Stimulated activated CD4-positive, alpha-beta T cell treated with anti-CD3 and anti-CD28 coated beads, Interleukin-15, amount 100 ng/mL, for 48 hours (primary cell): ENCODE measurements at places on chromosomes 6 and 20.

GRCh38 chr6:3230256-3230882 lies 2.9 kb upstream of the TUBB2B start:
- no peak for DNase-seq

- no peak for DNase-seq
Measured at GRCh38 chr6:136736281-136736960, 55.9 kb downstream of the MAP3K5 start.

GRCh38 chr20:23178806-23179205 lies 92.7 kb upstream of the CD93 start:
- DNase-seq: no peak

- no peak for DNase-seq
Measured at GRCh38 chr6:25249133-25249532, 30.0 kb upstream of the CARMIL1 start.

GRCh38 chr6:16056263-16056870 lies 72.5 kb upstream of the MYLIP start:
- DNase-seq: no peak

- DNase-seq: no peak
Measured at GRCh38 chr20:11323816-11324215, 593.9 kb upstream of the BTBD3 start.

GRCh38 chr20:41213150-41213820 lies 75.9 kb downstream of the PLCG1 start:
- no peak for DNase-seq

DNA sequence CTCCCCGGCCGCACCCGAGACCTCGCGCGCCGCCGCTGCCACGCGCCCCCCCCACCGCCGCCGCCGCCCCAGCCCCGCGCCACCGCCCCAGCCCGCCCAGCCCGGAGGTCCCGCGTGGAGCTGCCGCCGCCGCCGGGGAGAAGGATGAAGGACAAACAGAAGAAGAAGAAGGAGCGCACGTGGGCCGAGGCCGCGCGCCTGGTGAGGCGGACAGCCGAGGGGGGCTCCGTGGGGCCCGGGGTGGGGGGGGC lies 426 bp downstream of the ASXL1 start:
- DNase-seq: no peak

DNA sequence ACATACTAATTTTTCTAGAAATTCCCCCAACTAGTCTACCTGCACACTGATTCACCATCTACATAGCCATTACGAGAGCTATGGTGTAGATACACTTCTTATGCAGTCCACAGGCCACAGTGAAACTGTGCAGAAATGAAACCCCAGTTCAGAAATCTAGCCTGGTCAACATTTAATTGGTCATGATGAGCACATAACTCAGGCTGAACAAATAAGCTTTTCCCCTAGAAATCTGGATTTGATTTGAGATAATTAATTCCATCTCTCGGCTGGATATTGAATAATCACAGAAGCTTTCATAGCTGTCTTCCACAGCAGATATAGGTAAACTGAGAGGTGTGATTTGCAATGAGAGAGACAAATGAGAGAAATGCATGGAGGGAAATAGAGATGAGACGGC lies 22.6 kb upstream of the TINAG start:
- no peak for DNase-seq

GRCh38 chr6:160088069-160088783 lies 33.4 kb upstream of the SLC22A1 start:
- no peak for DNase-seq

GRCh38 chr6:130259557-130259956 lies 36.8 kb upstream of the SAMD3 start:
- DNase-seq: no peak

DNA sequence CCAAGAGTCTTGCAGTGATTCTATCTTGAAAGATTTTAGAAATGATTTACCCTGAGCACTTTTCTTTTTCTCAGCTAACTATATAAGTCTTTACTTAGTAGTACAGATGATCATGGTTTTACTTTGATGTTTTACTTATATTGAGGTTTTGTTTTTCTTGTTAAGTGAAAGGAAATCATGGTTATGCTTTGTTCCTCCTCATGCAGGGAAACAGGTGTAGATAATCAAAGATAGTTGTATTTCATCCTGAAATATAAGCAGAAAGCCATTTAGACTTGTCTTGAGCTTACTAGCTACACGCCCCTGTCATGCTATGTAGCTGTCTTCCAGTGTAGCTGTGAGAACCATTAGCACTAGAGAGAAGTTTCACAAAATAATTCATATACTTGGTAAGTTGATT lies 113.9 kb downstream of the HIVEP1 start:
- DNase-seq: no peak

- DNase-seq: no peak
Measured at GRCh38 chr6:163181666-163182180, 232.8 kb upstream of the QKI start.

DNA sequence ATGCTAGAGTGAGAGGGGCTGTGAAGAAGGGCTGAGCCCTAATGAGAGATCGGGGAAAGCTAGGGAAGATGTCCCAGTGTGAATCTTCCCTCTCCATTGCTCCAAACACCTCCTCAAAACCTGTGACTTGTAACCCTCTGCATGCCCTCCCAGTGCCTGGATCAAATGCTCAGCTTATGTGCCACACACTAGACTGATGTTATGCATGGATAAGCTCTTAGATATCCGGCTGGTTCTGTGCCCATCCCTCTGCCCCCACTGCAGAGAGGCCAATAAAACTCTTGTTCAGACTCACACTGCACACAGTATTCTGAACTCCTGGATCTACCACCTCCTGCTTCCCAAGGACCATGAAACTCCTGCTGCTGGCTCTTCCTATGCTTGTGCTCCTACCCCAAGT lies at the start of gene DEFB118:
TSS of gene DEFB118 (plus strand) at position 301 of the 400 bp plus-strand sequence. CDS start at position 351, 50 bp downstream.
- no peak for DNase-seq

GRCh38 chr6:92150553-92150952 lies 1268.8 kb downstream of the EPHA7 start:
- DNase-seq: no peak

GRCh38 chr6:16040628-16040974 lies 88.3 kb upstream of the MYLIP start:
- no peak for DNase-seq

GRCh38 chr6:25196464-25196863 lies 82.7 kb upstream of the CARMIL1 start:
- DNase-seq: no peak

DNA sequence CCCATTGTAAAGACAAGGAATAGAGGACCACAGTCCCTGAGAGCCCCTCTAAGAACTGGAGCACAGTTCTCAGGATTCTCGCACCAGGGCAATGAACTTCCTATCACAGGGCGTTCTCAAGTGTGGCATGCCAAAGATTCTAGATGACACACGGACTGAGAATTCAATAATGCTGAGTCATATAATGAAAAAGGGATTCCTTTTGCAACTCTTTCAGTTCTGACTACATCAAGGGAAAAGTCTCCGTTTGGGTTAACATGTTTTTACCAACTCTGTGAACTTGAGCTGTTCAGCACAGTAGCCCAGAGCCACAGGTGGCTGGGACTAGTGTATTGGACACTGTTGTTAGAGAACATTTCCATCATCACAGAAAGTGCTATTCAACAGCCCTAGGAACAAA lies 3.4 kb downstream of the MED20 start:
- no peak for DNase-seq

DNA sequence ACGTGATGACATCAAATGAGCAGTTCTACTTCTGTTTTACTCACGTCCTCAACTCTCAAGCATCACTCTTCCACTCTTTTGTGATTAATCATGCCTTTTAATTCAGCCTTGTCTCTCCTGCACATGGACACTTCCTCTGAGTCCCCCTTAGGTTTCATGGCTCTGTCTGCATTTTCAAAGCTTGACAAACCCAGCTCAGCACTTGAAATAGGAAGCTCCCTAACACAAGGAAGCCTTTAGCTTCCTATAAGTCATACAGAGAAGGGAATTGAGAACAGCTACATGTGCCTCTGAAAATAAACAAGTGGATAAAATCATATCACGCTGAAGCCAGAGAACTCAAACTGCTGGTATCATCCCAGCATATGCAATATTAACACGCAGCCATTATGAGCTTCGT lies 21.2 kb downstream of the KIF16B start:
- no peak for DNase-seq

DNA sequence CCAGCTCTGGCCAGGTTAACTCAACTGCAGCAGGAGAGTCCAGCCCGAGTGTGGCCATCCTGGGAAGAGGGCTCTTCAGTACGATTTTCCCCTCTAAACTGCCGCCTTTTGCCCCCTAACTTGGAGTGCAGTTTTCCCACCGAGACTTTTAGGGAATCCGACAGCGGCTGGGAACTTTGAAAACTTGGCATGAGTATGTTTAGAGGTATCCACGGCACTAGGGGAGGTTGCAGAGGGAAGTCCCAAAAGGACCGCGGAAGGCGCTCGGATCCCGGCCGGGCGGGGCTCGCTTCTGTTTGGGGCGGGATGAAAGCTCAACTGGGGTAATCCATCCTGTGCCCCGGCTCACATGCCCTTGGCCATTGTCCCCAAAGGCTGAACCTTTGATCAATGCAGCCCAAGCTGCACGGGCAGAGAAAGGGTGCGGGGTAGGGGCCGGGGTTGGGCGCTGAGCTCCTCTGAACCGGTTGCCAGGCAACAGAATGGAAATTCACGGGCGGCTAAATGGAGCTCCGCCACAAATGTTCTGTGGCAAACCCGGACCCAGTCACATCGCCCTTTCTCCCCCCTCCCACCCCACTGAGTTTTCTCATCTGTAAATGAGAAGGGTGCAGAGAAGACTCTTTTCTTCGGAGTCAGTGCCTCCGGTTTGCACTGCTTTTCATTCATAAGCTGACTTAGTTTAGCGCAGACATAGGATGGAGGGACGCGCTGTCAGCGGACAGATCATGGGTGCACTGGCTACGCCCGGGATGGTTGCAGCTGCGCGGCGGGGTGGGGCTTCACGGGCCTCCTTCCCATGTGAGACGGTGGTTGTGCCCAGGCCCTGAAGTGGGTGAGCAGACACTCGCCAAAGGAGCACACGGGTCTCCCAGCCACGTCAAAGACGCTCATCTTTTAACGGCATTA lies 2.3 kb downstream of the BMP6 start:
- no peak for DNase-seq
